ENCODE measurements at places on chromosomes 1 and 21. TPM values are rescaled to one million over a fixed set of nuclear protein-coding genes. Genes with fewer than 3 reads are reported as not detected.
A peak's percentile ranks its signal among the peaks of the same experiment; 100 is the strongest.

Gene RGL1
- total RNA-seq, result 37.6 TPM

Gene TRMT13
- total RNA-seq, result 17.8 TPM

GRCh38 chr1:16156848-16157495 is 1.1 kb upstream of the EPHA2 start:
- H3K4me1 ChIP-seq, result peaks cover 46% of the 10 kb centered on the region
- no peaks in the 10 kb centered on the region for H3K36me3 ChIP-seq
- peak overlapping the region; percentile 78 for H3K4me3 ChIP-seq
- H3K27ac ChIP-seq, result peak overlapping the region; percentile 93

GRCh38 chr1:27726173-27727044 is 648 bp downstream of the FAM76A start:
- H3K4me1 ChIP-seq, result peaks cover 15% of the 10 kb centered on the region
- H3K4me3 ChIP-seq, result peak overlapping the region; percentile 74
- peak; percentile 80 for DNase-seq
- H3K36me3 ChIP-seq, result peaks cover 33% of the 10 kb centered on the region
- H3K27me3 ChIP-seq, result no peaks in the 10 kb centered on the region
- H3K27ac ChIP-seq, result peak overlapping the region; percentile 94

DNA sequence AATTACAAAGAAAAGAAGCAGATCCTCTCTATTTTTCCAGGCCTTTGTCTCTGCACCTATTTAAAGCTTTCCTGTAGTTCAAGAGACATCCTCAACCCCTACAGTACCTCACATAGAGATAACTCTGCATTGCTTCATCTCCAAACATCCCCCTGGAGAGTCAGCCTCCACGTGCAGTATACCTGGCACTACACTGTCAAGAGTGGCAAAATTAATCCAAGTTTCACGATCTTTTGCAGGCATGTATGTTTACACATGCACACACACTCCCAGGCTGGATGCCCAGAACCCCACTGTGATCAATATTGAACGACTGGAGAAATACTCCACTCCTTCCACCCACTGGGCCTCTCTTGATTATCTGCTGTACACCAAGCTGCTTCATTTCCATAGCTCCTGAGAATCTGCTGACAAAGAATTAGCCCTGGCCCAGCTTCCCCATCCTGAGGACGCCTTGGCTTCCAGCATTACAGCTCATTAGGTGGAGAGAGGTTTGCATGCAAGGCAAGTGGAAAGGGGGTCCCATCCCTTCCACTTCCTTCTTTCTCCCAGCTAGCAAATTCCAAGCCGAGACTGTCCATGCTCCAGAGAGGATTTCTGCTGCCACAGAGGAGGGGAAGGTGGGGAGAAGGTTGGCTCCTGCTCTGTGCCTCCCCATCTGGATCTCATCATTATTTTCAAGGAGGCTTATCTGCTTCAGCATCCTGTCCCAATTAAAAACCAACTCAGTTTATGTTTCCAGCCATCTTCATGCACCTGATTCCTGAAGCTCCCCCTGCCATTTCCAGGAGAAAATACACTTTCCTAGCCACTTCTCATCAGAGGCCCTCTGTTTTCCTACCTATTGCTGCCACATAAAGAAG is 66.5 kb upstream of the GOLT1A start:
- H3K27ac ChIP-seq, result no peak overlapping the region
- H3K36me3 ChIP-seq, result no peaks in the 10 kb centered on the region
- H3K4me1 ChIP-seq, result peaks cover 18% of the 10 kb centered on the region
- H3K4me3 ChIP-seq, result no peak overlapping the region
- H3K27me3 ChIP-seq, result no peaks in the 10 kb centered on the region

DNA sequence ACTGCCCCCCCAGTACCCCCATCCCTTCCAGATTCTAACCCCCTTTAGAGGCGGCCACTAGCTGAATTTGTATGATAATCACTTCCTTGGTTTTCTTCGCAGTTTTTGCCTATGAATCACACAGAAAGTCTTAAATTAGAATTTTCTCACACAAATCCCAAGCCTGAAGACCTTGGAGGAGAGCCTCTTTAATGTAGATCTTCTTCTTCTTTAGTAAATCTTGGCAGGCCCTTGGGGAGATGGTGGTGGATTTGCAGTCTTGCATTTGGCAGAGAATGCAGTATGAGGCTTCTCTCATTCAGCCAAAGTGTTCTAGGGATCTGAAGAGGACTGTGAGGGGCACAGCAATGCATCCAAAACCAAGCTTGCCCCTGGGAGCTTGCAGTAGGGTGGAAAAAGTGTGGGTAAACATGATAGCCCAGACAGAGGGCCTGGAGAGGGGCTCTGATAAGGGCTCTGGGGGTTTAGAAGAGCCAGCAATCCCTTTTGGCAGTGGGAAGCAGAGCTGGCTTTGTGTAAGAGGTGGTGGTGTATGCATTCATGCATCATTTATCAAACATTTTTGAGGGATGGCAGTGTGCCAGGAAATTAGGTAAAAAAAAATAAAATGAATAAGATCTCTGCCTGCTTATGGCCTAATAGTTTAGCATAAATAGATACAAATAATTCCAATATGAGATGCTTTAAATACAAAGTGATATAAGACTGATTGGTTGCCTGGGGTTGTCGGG is 7.7 kb upstream of the CDC42 start:
- peaks cover 9% of the 10 kb centered on the region for H3K4me1 ChIP-seq
- no peak overlapping the region for H3K4me3 ChIP-seq
- H3K27me3 ChIP-seq, result no peaks in the 10 kb centered on the region
- no peak overlapping the region for H3K27ac ChIP-seq
- DNase-seq, result no peak

DNA sequence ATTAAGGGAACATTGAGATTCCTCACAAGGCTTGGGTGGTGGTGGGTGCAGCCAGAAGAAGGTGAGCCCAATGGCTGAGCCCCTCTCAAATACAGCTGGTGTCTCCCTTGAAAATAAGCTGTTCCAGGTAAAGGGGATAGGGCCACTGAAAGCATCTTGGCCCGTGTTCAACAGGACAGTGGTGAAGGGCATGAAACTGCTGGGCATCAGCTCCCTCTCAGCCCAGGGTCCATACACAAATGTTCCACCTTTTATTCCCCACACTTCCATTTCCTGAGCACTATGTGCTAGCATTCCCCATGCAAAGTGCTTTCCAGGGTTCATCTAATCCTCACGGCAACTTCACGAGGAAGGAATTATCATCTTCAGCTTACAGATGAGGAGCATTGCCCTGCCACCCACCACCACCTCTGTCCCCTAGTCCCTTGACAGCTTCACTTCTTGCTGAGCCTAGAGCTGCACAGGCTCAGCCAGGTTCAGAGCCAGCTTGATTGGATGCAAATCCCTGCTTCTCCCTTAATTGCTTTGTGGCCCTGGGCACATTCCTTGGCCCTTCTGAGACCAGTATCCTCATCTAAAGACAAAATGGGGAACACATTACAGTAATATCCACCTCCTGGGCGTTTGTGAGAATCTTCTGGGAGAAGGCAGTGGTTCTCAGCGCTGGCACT is 9.6 kb downstream of the TAGLN2 start:
- H3K4me1 ChIP-seq, result peaks cover 78% of the 10 kb centered on the region
- DNase-seq, result no peak
- H3K4me3 ChIP-seq, result no peak overlapping the region
- H3K27ac ChIP-seq, result peak overlapping the region; percentile 84
- peaks cover 43% of the 10 kb centered on the region for H3K36me3 ChIP-seq

- no peaks in the 10 kb centered on the region for H3K27me3 ChIP-seq
- H3K36me3 ChIP-seq, result no peaks in the 10 kb centered on the region
- H3K4me1 ChIP-seq, result no peaks in the 10 kb centered on the region
- no peak for DNase-seq
- no peak overlapping the region for H3K27ac ChIP-seq
Measured at GRCh38 chr1:87305762-87306161, 22.9 kb upstream of the LMO4 start.

GRCh38 chr1:51114137-51114536 is 12.1 kb downstream of the C1orf185 start:
- H3K27me3 ChIP-seq, result no peaks in the 10 kb centered on the region
- no peak overlapping the region for H3K27ac ChIP-seq
- no peak overlapping the region for H3K4me3 ChIP-seq
- no peaks in the 10 kb centered on the region for H3K4me1 ChIP-seq
- no peaks in the 10 kb centered on the region for H3K36me3 ChIP-seq
- DNase-seq, result no peak

GRCh38 chr1:12174924-12175810 is 8.4 kb downstream of the TNFRSF1B start:
- H3K27ac ChIP-seq, result peak overlapping the region; percentile 75
- no peaks in the 10 kb centered on the region for H3K36me3 ChIP-seq
- H3K4me1 ChIP-seq, result peaks cover 96% of the 10 kb centered on the region
